ENCODE measurements at places on chromosomes 2 and 18.

- no peak for DNase-seq
Measured at GRCh38 chr2:231720987-231721966, 13.0 kb downstream of the PTMA start.

GRCh38 chr2:189022492-189022891, 48.3 kb downstream of the COL3A1 start:
- no peak for DNase-seq

- no peak for DNase-seq
Measured at GRCh38 chr18:6069103-6069502, 173.8 kb upstream of the TMEM200C start.

GRCh38 chr2:129729646-129730045, 249.8 kb upstream of the RAB6C start:
- no peak for DNase-seq

DNA sequence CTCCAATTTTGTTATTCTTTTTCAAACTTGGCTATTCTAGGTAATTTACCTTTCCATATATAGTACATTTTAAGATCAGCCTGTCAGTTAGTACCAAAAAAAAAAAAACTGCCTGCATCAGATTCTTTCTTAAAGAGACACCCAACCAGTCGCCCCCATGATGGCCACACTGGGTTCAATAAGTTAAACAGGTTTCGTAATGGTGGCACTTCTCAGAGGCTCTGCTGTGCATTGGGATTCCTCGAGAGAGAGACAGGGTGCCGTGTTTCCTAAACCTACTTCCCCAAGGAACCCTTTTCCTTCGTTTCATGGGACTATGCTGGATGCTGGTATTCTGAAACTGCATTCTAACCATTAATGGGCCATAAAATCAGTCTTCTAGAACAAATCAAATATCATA, 37.4 kb downstream of the MYO7B start:
- DNase-seq = no peak

GRCh38 chr2:455015-455705, 167.3 kb upstream of the ALKAL2 start:
- peak; percentile 35 for DNase-seq

DNA sequence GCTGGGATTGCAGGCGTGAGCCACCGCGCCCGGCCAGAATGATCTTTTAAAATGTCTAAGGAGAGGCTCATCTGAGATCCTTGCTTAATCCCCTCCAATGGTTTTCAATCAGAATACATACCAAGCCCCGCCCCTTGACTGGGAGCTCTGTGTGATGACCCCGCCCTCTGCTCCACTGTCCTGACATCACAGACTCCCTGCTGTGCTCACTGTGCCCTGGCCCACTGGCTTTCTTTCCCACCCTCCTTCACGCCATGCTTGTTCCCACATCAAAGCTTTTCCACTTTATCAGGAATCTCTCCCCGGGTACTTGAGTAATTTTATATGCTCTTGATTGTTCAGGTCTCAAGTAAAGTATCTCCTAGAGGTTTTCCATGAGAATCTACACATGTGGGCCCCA, 762.3 kb upstream of the ID2 start:
- DNase-seq = no peak

- no peak for DNase-seq
Measured at GRCh38 chr2:216833061-216833460, 26.8 kb downstream of the TNP1 start.

DNA sequence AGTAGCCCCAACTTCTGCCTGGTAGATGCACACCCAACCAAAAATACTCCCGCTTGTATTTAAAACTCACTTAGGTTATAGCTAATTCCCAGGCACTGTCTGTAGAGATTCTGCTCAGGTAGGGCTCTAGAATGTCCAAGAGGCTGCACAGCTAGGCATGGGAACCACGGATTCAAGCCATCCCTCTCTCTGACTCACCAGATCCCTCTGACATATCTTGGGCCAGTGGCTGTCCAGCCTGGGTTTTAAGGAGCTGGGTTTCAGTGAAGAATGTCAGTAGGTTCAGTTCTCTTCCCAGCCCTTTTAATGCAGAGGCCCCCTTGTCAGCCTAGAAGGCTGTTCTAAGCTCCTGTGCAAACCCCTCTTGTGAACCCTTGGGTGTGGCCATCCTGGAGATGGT, 15.9 kb upstream of the IL1R1 start:
- no peak for DNase-seq

GRCh38 chr2:121699421-121700333, 37.0 kb downstream of the NIFK start:
- DNase-seq = no peak

DNA sequence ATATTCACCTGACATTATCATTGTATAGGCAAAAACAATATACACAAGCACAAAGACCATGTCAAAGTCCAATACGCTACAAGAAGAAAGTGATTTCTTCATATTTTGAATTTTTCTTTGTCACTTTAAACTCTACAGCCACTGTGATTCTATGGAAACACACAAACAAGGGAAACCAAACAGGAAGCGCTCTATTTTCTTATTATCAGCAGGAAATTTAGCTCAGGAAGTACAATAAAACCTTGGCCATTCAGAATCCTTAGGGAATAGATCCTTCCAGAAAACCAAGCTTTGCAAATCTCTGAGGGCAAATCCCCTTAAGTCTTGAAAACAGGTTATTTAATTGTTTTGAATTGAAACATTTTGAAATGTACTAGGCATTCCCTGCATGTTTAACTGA, 336.2 kb downstream of the EPHA4 start:
- no peak for DNase-seq

DNA sequence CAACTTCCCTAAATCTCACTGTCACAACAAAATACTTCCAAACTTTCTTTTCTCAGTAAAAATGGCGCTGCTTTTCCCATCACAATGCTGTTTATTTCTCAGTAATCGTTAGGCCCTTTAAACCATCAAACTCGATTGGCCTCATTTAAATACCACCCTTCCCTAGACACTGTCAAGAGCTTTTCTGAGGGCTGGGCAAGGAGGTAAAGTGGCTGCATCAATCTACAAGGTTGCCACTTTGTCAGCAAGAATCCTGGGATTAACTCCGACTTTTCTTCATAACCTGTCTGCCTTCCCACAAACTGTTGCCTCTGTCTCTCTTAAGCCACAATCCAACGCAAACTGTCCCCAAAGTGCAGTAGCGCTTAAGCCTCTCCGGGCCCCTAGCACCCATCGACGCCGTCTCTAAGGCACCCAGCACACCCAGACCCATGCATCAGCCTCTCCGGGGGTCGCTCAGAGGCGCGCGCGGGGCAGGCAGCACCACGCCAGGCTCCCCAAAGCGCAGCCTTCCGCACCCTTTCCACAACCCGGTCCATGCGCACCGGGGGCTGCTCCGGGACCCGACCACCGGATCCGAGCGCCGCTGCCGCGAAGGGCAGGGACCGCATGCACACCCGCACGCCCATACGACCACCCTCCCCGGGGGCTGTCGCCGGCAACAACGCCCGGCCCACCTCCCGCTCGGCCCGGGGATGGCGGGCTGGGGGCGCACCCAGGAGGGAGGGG, 683 bp downstream of the MBOAT2 start:
- peak; percentile 71 for DNase-seq

DNA sequence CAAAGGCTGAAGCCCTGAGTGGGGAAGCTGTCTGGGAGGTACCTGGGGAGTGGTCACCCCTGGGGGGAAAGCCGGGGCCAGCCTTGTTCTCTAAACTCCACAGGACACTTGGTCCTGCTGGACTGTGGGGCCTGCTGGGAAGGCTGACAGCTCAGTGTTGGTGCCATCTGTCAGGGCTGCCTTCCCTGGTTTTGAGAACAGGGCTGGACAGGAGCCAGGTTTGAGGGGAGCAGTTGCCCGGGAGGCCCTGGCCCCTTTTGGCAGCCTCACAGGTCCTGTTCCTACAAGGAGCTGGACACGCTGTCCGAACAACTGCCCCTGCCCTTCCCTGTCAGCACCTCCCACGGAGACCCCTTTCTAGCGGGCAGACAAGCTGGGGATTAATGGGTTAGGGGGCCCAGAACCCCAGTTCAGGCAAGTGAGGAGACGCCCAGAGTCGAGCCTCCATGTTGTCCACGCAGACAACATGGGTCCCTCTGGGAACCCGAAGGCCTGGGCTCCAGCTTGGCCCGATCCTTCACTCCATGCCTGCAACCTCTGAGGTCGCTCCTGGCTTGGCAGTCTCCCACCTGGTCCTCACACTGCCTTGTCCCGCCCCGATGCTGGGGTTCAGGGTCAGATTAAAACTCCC, 40.8 kb downstream of the ATOH8 start:
- peak; percentile 43 for DNase-seq

- peak; percentile 73 for DNase-seq
Measured at GRCh38 chr2:127508631-127509034, 17.7 kb downstream of the IWS1 start.

- peak; percentile 55 for DNase-seq
Measured at GRCh38 chr2:95039363-95039762, 13.9 kb downstream of the MAL start.

- no peak for DNase-seq
Measured at GRCh38 chr2:165839610-165840009, 45.6 kb upstream of the GALNT3 start.

GRCh38 chr18:40259115-40259835, 1695.8 kb upstream of the PIK3C3 start:
- DNase-seq = no peak

- no peak for DNase-seq
Measured at GRCh38 chr2:97805776-97806175, 92.4 kb downstream of the ZAP70 start.

DNA sequence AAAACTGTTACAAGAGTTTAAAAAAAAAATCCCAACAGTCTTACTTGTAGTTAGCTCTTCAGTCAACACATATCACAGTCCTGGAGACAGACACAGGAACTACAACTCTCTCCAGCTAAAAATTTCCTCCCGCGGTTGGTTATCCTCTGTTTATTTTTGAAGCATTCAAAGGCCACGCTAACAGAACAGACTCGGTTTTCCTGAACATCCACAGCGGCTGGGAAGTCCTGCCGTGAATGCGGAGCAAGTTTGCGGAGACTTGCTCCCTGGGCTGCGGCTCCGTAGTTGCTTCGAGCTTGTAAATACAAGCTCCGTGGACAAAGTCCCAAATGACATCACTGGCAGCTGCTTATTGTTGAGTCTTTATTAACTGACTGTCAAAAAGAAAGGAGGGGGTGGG, at the start of gene NCKAP5:
NCKAP5 (minus strand) TSS at position 292 of the 400 bp plus-strand sequence. CDS start 50,937 bp downstream, outside the sequence.
- DNase-seq = peak; percentile 88

GRCh38 chr2:180442860-180443644, 436.0 kb upstream of the CWC22 start:
- no peak for DNase-seq

- peak; percentile 97 for DNase-seq
Measured at GRCh38 chr18:28176948-28177827, at the start of gene CDH2. Gene CDH2, minus strand, starts transcription at chr18:28177130. Its CDS starts 108 bp downstream, at chr18:28177022.

- no peak for DNase-seq
Measured at GRCh38 chr18:51523671-51524070, 326.2 kb upstream of the MEX3C start.

DNA sequence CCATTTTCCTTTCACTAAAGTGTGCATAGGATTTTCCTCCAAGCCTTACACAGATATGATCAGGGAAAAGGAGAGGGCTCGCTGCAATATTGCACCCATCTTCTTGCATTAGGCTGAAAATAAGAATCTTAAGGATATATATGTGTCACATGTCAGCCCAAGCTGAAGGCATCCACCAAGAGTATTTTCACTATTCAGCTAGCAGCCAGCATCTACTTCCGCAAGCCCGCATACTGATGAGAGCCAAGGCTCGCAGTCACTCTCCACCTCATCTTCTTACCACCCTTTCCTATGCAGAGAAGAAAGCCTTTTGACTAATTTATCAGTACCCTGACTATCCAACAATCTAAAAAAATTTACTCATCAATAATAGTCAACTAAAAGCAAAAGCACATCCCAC, 6.1 kb downstream of the TMEM163 start:
- no peak for DNase-seq

DNA sequence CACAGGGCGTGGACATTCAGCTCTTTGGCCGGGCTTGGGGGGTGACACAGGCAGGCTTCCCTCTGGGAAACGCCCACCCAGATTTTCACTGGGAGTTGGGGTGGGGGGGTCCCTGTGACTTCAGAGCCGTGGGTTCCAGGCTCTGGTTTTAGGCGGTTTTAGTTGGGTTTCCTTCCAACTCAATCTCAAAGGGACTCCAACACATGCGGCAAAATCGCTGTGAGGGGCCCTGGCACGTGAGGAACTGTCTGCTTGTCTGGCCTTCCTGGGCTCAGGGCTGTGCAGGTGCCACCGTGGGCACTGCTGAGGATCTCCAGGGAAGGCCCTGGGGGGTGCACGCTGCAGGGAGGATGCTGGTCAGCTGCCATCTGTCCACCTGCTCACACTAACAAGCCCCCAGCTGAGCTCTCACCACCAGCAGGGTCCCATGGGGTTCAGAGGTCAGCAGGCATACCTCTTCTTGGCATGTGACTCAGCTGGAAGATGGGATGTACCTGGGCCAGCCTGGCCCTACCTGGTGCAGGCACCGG, 11.7 kb downstream of the HS6ST1 start:
- no peak for DNase-seq

DNA sequence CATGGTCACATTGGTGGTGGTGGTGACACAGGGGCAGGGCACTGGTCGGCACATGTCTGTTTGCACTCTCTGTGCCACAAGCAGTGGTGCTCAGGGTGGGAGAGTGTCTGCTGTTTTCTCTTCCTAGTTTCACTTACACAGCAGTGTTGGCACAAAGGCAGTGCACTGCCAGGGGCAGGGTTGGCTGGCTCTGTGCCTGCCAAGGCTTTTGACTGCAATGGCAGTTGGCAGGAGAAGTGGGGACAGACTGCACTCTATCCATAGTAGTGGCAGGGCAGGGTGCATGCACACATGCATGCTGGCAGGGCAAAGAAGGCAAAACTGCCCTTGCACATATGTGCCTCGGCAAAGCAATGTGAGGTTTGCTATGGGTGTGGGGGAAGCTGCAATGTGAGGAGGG, 635.9 kb downstream of the SUCLG1 start:
- DNase-seq = no peak

- no peak for DNase-seq
Measured at GRCh38 chr2:15729709-15730544, 138.3 kb downstream of the DDX1 start.

- no peak for DNase-seq
Measured at GRCh38 chr2:54903736-54904554, 146.3 kb downstream of the RTN4 start.

DNA sequence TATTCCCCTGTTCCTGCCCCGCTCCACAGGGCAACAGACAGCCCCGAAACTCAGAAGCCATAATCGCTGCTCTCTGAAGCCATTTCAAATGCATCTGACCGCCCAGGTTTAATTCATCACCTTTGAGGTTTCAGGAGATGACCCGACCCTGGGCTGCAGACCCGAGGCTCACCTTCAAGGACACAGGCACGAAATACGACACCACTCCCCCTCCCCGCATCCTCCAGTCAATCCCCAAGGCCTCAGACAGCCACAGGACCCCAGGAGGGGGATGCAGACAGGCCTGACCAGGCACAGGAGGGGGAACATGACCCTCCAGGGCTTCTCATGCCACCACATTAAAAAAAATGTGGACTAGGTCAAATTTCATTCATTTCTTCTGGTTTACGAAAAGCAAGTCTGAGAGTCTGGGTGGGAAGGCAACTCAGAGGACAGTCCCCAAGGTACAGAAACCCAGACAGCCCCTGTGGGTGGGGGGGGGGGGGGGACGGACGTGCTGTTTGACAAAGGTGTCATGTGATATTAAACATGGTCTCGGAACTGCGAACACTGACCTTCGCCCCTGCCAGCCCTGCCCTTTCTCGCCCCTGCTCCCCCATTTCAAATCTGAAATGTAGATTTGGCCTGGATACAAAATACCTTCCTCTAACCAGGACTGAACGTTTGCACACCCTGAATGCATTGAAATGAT, 142.9 kb downstream of the BCL11A start:
- DNase-seq = no peak

All from eye (tissue), 1 donor.